ENCODE measurements at places on chromosomes 13 and 19.

- no peak for DNase-seq
These were observed 4.8 kb upstream of the DAPK3 start for GRCh38 chr19:3975637-3976087.

DNA sequence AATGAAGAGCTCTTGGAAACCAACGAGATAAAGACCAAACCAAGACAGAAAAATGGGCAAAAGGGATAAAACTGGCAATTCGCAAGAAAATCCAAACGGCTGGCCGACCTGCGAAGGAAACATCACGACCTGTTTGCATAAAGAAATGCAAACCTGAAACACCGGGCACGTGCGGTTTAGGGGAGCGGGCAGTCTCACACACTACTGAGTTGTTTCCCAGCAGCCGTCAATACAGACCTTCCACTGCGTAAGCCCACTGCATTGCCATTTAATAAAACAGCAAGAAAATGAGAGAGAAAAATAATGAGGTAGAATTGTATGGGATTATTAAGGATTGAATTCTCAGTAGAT, 642 bp upstream of the PEG3 start:
- no peak for DNase-seq

GRCh38 chr13:97004096-97004876, 10.0 kb upstream of the OXGR1 start:
- peak; percentile 91 for DNase-seq

GRCh38 chr13:104181526-104182231, 1115.5 kb upstream of the SLC10A2 start:
- no peak for DNase-seq

DNA sequence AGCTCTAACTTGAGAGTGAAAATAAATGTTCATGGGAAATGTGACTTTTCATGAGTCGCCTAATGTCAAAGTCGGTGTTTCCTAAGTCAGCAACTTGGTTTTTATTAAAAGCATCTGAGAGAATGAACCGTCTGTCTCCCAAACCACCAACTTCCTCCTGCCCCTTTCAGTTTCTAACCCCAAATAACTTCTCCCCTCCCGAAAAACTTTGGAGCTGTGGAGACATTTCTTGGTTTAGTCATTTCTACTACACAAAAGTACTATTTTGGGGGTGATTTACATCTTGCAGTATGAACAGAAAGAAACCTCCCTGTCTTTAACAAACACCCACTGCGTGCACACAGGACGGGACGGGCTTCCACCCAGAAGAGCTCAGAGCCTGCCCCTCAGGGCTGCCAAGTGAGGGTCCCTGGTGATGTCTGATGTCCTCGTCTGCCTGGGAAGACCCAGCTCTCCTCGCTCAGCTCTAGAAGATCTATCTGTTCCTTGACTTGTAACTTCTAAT, 65.0 kb downstream of the RASA3 start:
- DNase-seq = no peak

DNA sequence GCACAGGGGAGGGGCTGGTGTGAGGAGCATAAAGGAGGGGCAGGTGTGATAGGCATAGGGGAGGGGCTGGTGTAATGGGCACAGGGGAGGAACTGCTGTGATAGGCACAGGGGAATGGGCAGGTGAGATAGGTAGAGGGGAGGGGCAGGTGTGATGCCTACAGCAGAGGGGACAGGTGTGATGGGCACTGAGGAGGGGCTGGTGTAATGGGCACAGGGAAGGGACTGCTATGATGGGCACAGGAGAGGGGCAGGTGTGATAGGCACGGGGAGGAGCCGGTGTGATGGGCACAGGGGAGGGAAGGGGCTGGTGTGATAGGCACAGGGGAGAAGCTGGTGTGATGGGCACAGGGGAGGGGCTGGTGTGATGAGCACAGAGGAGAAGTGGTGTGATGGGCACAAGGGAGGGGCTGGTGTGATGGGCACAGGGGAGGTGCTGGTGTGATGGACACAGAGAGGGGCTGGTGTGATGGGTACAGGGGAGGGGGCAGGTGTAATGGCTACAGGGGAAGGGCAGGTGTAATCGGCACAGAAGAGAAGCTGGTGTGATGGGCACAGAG, 39.5 kb upstream of the POP4 start:
- no peak for DNase-seq

- DNase-seq = no peak
These were observed 167.5 kb upstream of the TMTC4 start for GRCh38 chr13:100842136-100842535.

DNA sequence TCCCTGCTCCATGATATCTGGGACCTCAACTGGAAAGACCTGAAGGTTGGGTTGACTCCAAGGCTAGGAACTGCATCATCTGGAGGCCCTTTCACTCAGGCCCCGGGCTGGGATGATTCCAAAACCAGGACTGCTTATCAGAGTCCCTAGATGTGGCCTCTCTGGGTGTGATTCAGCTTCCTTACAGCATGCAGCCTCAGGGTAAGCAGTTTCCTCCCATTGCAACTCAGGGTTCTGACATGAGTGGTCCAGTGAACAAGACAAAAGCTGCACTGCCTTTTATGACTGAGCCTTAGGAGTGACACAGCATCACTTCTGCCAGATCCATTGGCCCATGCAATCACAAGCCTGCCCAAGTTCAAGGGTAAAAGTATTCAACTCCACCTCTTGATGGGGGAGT, 502.8 kb downstream of the COG6 start:
- peak; percentile 44 for DNase-seq

GRCh38 chr19:38801359-38802095, 11.2 kb downstream of the LGALS4 start:
- no peak for DNase-seq

DNA sequence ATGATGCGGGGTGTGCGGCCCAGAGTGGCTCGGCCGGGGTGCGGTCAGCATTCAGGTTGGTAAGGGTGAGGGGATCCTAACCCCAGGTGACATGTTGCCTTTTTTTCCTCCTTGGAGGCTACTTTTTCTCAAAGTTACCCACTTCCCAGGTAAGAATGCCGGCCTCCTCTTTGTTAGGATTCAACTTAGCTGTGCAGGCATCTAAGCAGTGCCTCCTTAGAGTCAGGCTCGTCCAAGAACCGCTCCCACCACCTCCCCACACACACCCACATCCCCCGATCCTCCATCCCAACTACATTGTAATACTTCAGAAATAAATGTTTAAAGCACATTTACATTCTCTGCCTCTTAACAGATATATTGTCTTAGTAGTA, 733 bp upstream of the ENOX1 start:
- DNase-seq = peak; percentile 4

- peak; percentile 48 for DNase-seq
These were observed at the start of gene TJP3 for GRCh38 chr19:3708207-3708931. Gene TJP3 (plus strand): TSS chr19:3708384. CDS start chr19:3728433, 20,049 bp downstream.

- DNase-seq = no peak
These were observed 222.8 kb upstream of the NBEA start for GRCh38 chr13:34719060-34719875.

DNA sequence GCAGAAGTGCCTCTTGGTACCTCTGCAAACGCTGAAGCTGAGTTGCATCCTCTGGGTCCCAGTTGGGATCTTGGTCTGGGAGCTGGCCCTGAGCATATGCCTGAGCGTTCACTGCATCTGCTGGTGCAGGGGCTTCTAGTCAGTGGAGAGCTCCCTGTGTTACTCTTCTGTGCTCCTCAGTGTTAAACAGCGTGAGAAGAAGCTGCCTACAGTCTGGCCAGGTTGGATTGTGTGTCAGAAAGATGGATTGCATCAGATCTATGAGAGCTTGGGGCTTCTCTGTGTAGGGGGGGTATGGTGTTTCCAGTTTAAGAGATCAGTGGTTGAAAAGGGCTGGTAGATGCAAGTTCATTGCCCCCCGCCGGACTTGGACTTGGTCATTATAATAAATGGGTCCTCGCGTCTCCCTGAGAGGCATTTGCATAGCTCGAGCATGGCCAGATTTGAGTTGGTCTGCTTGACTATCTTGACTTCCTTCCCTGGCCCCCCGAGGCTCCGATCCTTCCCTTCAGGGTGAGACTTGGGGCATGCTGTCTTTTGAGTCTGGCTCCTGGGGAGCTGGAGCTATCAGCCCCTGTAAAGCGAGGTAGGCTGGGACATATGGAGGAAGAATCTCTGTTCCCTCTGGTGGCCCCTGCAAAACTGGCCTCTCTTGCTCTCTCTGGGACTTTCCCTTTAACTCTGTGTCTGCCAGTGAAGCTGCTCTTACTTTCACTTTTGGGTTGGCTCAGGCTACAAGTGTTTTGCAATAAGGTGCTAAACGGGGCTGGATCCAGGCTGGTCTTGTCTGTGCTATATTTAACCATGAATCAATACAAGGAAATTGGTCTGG, 52.9 kb downstream of the OR10H4 start:
- DNase-seq = peak; percentile 87

DNA sequence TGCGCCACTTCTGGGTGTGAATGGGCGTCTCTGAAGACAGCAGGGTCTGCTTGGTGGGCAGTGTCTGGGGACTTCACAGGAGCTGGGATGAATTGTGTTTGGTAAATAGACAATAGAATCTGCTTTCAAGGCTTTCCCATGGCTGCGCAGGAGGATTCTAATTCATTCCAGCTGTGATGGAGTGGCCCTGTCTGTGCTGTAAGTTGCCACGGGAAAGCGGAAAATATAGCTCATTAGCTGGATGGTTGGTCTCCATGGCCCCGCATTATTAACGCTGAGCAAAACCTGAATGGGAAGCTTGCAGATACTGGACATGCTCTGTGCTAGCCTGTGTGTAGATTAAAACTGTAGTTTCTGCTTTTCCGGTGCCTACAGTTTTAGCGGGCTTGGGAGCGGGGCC, 15.6 kb upstream of the C1QTNF9 start:
- no peak for DNase-seq

GRCh38 chr19:38433268-38433733, at the start of gene RYR1:
Gene RYR1 (plus strand): TSS chr19:38433691. CDS start chr19:38433830, 139 bp downstream.
- DNase-seq = peak; percentile 33

GRCh38 chr19:29526730-29527499, 1.1 kb downstream of the VSTM2B start:
- no peak for DNase-seq

DNA sequence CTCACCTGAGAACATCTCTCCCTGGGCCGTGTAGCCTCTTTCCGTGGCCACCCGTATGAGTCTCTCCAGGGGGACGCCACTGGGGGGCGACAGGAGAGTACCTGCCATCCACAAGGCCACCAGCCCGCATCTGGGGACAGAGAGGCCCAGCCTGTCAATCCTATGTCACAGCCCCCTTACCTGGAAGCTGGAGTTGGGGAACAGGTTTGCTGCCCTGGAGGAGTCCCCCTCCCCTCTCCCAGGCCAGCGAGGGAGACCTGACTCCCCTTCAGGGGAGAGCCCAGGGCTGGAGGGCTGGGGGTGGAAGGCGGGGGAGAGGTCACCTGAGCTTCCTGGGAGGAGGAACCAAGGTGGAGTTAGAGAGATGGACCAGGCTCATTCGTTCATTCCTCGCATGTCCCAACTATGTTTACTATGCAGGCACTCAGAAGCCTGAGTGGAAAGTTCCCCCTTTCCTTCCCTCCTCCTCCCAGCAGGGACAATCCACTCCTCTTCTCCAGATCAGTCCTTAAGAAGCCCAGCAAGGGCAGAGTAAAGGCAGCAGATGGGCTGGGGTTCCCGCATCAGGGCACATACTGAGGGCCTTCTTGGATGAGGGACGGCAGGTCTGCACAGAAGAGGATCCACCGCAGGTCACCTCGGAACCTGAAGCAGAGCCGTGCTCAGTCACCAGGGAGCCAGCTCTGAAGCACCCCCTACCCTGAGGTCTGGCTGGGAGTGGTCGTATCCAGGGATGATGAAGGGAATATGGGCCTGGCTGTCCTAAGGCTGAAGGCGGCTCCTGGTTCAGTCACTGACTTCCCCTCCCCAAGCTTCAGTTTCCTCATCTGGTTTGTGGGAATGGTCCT, 5.5 kb downstream of the ACTMAP start:
- no peak for DNase-seq

DNA sequence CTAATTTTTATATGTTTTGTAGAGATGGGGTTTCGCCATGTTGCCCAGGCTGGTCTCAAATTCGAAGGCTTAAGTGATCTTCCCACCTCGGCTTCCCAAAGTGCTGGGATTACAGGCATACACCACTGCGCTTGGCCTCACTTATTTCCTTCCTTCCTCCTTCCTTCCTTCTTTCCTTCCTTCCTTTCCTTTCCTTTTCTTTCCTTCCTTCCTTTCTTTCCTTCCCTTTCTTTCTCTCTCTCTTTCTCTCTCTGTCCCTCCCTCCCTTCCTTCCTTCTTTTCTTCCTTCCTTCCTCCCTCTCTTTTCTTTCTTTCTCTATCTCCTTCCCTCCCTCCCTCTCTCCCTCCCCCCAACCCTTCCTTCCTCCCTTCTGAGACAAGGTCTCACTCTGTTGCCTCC, 36.8 kb downstream of the TRPM4 start:
- DNase-seq = no peak

- no peak for DNase-seq
These were observed 198.0 kb downstream of the UQCRFS1 start for GRCh38 chr19:29014857-29015436.

DNA sequence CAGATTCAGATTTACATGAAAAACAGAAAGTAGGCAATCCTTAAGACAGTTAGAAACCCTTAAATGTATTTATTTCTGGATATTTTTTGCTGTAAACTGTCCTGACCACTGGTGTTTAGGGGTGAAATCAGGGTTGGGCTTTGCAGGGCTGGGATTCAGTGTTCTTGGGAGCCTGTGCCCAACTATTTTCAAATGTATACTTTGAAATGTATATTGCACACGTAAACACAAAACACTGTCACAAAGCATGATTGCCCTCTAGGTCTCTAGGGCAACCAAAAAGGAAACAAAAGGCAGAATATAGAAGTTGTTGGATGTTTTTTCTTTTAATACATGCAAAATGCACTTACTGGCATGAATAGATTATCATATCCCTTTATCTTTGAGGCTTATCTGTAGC, 1185.4 kb downstream of the DIAPH3 start:
- DNase-seq = no peak

- DNase-seq = peak; percentile 32
These were observed at the start of gene RNF113B for GRCh38 chr13:98176777-98177608. Gene RNF113B (minus strand): TSS chr13:98177269. CDS start chr13:98177236, 33 bp downstream.

DNA sequence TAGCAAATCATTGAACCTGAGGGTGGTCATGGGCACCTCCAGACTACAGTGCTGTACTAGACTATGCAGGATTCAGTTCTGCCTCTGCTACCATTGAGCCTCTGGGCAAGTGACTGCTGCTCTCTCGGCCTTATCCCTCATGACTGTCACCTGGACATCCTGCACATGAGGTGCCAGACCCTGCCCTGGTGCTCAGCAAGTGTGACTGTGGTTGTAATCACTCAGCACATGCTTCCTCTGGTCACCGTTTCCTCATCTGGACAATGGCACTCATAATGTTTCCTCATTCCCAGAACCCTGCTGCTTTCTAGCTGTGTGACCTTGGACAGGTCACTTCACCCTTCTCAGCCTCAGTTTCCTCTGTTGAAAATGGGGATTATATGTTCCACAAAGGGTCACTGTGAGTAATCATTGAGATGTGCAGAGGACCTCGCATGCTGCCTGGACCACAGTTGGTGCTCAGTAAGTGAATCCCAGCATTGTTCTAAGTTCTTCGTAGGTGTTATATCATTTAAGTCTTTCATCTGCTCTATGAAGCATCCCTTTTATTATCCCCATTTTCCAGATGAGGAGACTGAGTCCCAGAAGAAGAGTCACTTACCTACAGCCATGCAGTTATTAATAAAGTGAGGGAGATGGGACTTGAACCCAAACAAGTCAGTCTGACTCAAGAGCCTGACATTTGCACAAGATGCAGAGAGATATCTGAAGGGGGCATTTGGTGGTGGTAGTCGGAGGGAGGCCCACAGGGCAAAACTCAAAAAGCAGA, 3.2 kb downstream of the SYT3 start:
- DNase-seq = no peak

GRCh38 chr19:27676334-27676733, 1536.6 kb downstream of the UQCRFS1 start:
- DNase-seq = no peak

Data from iris pigment epithelial cell (primary cell).